ENCODE measurements at places on chromosomes 16 and 17. TPM values are rescaled to one million over a fixed set of nuclear protein-coding genes. Genes with fewer than 3 reads are reported as not detected.

GRCh38 chr17:13001991-13002615, 15.7 kb downstream of the ELAC2 start:
- H3K27ac ChIP-seq = no peak overlapping the region
- no peak overlapping the region for H3K4me3 ChIP-seq
- no peak for DNase-seq
- no peaks in the 10 kb centered on the region for H3K27me3 ChIP-seq

- no peaks in the 10 kb centered on the region for H3K27me3 ChIP-seq
- H3K27ac ChIP-seq = no peak overlapping the region
- H3K36me3 ChIP-seq = no peaks in the 10 kb centered on the region
- no peaks in the 10 kb centered on the region for H3K4me1 ChIP-seq
- H3K4me3 ChIP-seq = no peak overlapping the region
- DNase-seq = no peak
Measured at GRCh38 chr16:11507991-11508390, 78.7 kb downstream of the LITAF start.

- peaks cover 7% of the 10 kb centered on the region for H3K36me3 ChIP-seq
- no peaks in the 10 kb centered on the region for H3K27me3 ChIP-seq
- peak overlapping the region; percentile 95 for H3K27ac ChIP-seq
- peaks cover 12% of the 10 kb centered on the region for H3K4me1 ChIP-seq
Measured at GRCh38 chr17:45131616-45132319, 547 bp downstream of the PLCD3 start.

GRCh38 chr16:27617665-27618064, 67.7 kb downstream of the KATNIP start:
- no peak for DNase-seq
- H3K36me3 ChIP-seq = no peaks in the 10 kb centered on the region
- no peaks in the 10 kb centered on the region for H3K4me1 ChIP-seq
- H3K27ac ChIP-seq = no peak overlapping the region

DNA sequence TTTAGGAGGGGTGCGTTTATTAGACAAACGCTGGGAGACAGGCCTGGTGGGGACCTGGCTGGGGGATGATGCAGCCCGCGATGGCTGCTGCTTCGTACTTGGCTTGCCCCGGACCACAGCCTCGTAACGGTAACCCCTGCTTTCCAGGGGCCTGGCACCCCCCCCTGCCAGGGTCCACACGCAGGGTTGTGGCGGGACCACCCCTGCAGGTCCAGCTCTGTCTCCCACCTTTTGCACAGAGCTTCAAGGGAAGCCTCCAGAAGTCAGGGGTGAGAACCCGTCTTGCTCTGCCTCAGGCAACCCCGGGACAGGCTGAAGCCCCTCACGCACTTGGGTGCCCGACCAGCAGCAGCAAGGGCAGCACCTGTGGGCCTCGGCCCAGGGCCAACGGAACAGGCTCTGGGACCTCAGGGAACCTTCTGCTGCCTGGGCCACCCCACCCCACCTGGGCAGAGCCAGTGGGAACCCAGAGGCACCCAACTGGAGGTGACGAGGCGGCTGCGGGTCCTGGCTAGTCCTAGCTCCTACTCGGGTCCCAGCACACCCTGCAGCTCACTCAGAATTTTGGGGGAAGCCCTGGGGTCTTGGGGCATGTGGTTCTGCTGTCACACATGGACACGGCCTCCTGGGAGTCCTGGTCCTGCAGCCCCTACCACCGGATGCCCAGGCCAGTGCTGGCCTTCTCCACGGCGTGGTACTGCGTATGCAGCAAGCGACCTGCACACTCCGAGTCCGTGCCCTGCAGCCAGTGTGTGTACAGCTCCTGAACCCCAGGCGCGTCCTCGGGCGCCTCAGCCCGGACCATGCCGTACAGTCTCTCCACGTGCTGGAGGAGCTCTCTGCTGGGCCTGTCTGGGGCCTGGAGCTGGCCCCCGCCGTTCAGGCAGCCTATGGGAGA, 3.1 kb downstream of the HAGHL start:
- no peaks in the 10 kb centered on the region for H3K27me3 ChIP-seq
- no peak for DNase-seq
- H3K36me3 ChIP-seq = peaks cover 28% of the 10 kb centered on the region
- H3K27ac ChIP-seq = no peak overlapping the region
- H3K4me1 ChIP-seq = no peaks in the 10 kb centered on the region

- H3K4me1 ChIP-seq = no peaks in the 10 kb centered on the region
- H3K4me3 ChIP-seq = no peak overlapping the region
- no peaks in the 10 kb centered on the region for H3K27me3 ChIP-seq
- no peak overlapping the region for H3K27ac ChIP-seq
- H3K36me3 ChIP-seq = no peaks in the 10 kb centered on the region
Measured at GRCh38 chr17:54834086-54834485, 66.6 kb upstream of the TOM1L1 start.

- no peak overlapping the region for H3K4me3 ChIP-seq
- H3K4me1 ChIP-seq = peaks cover 51% of the 10 kb centered on the region
- peaks cover 3% of the 10 kb centered on the region for H3K36me3 ChIP-seq
- no peak overlapping the region for H3K27ac ChIP-seq
- DNase-seq = no peak
Measured at GRCh38 chr16:24737391-24737871, 8.0 kb downstream of the TNRC6A start.

GRCh38 chr16:57304169-57305061, 19.9 kb upstream of the PLLP start:
- H3K27me3 ChIP-seq = no peaks in the 10 kb centered on the region
- no peak overlapping the region for H3K4me3 ChIP-seq
- H3K4me1 ChIP-seq = peaks cover 14% of the 10 kb centered on the region

GRCh38 chr16:81790830-81791435, 11.8 kb downstream of the PLCG2 start:
- no peaks in the 10 kb centered on the region for H3K4me1 ChIP-seq
- no peaks in the 10 kb centered on the region for H3K36me3 ChIP-seq
- no peaks in the 10 kb centered on the region for H3K27me3 ChIP-seq
- no peak overlapping the region for H3K27ac ChIP-seq
- DNase-seq = no peak

DNA sequence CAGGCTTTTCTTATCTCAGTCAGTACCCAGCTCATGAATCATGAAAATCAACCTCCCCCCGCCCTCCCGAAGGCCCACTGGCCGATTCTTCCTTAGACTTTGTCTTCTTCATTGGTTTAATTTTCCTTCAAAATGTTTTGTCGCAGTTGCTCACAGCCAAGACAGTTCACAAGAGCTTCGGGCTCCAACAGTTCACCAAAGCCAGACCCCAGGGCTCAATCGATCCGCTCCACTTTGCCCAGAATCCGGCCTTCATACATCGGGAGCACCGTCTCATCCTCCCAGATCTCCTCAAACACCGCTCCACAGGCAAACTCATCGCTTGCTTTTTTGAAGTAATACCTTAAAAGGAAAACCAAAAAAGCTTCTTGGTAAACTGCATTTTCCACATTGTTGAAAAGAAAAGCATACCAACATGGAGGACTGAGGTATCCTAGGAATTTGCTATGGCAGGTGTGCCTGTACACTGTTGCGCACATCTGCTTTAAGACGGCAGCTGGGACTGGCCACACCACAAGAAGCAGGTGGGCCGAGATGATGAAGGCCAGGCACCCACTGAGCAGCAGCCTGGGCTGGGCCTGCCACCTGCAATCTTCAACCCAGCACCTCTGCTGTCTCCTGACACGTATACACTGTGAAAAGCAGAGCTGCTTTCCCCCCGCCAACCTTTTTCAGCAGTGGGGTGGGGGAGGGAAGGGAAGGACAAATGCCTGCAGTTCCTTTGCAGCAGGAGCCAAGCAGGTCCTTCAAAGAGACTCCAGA, 31.5 kb downstream of the AXIN2 start:
- H3K27me3 ChIP-seq = no peaks in the 10 kb centered on the region
- H3K4me3 ChIP-seq = no peak overlapping the region
- H3K36me3 ChIP-seq = peaks cover 4% of the 10 kb centered on the region
- DNase-seq = no peak
- H3K4me1 ChIP-seq = peaks cover 5% of the 10 kb centered on the region
- H3K27ac ChIP-seq = no peak overlapping the region

The MFAP4 gene
- total RNA-seq = not detected

The ZNF624 gene
- total RNA-seq = 11.4 TPM

The SOST gene
- not detected for total RNA-seq

The LRRC46 gene
- total RNA-seq = 1.4 TPM

The CORO1A gene
- total RNA-seq = 826 TPM

The IRX5 gene
- total RNA-seq = not detected

Measured in naive thymus-derived CD4-positive, alpha-beta T cell (primary cell).